ENCODE measurements at places on chromosomes 3 and 15.
A peak's percentile ranks its signal among the peaks of the same experiment; 100 is the strongest.

- peak; percentile 69 for DNase-seq
Observed at GRCh38 chr3:185677146-185677829, 91.2 kb downstream of the SENP2 start.

DNA sequence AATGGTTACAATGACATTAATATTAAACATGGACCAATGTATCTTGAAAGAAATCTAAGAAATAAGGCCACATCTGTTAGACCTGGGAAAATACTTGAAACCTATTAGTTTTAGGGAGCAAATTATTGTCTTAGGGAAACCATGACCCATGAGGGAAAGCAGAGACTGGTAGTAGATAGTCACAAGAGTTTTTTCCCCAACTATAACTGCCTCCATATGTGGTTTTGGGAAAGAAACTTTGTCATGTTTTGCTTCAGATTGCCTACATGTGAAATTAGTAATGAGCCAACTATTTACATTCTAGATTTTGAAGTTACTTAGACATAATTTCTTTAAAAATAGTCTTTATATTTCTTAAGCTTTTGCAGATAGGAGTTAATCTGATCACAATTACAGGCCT, 474.9 kb downstream of the ROBO2 start:
- no peak for DNase-seq

- DNase-seq: peak; percentile 72
Observed at GRCh38 chr15:65856821-65857455, 12.4 kb upstream of the RAB11A start.

GRCh38 chr3:192336286-192336685, 391.1 kb downstream of the FGF12 start:
- DNase-seq: no peak

DNA sequence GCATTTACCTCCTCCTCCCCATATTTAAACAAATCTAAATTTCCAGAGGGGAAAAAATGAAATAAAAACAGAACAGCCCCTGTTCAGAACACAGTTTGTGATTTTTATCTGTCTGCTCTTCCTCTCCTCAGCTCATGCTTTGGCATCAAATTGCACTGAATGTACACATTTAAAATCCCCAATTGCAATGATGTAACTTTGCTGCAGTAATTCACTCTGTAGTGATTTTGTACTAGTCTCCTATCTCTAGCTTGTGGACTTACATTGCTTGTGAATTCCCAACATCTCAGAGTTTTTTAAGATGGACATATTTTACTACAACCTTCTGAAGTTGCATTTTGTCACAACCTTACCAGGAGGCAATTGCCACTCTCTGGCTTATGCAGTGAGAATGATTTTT, 81.6 kb upstream of the ROBO2 start:
- DNase-seq: no peak

DNA sequence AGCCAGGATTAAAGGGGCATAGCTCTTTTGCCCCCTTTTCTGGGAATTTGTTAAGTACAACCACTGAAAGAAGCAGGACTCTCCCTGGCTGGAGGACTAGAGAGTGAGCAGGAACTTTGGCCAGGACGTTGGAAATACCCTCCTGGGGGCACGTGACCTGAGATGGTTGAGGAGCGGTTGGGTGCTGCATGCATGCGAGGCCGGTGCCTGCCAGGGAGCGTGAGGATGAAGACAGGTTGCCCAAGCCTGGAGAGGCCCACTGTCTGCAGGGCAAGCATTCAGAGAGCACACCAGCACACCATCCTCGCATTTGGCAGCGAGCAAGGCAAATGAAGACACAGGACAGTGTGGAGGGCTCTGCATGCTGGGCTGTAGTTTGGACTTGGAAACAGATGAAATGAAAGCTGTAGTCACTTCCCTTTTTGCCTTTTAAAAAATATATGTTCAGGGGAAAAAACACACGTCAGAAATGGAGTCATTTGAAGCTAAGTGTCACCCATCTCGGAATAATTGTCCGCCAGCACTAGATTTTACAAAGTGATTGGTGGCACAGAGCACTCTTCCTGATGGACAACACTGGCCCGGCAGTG, 217.6 kb downstream of the SLCO3A1 start:
- DNase-seq: no peak

GRCh38 chr3:118801899-118802298, 232.7 kb downstream of the IGSF11 start:
- no peak for DNase-seq

- no peak for DNase-seq
Observed at GRCh38 chr15:31270767-31271166, 55.9 kb upstream of the KLF13 start.

DNA sequence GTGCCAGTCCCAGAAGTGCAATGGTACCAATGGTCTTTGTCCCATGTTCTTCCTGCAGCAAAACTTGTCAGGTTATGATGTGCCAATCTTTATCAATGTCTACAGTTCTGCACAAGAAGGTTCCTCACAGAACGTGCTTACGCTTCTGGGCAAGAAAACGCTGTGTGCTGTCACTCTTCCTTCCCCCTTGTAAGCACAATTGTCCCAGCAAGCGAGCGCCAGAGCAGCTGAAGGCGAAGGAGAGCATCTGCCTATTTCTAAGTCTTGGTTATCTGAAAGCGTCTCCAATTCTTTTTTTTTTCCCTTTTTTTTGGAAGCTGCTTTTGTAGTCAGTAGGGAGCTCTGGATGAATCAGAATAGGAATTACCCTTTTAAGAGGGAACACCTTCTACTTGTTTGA, 514.4 kb downstream of the FGF12 start:
- no peak for DNase-seq

GRCh38 chr15:79008659-79009058, 63.8 kb upstream of the CTSH start:
- DNase-seq: peak; percentile 26

DNA sequence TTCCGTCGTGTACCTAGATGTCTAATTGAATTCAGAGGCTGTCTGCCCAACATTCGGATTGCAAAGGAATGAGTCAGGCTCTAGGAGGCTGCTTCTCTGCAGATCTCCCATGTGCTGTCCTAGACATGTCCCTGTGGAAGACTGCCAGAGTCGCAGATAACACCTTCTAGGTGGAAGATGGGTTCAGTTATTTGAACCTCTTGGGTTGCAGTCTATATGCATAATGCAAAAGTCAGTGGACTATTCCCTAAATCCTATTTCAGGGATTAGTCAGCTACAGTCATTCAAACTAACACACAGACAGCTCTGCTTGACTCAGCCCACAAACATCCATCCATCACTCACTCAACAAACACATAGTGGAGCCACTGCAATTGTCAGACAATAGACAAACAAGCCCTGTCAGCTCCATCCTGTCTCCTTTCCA, 300.0 kb upstream of the CTNNB1 start:
- DNase-seq: no peak

GRCh38 chr15:52857471-52857870, 67.3 kb upstream of the ONECUT1 start:
- no peak for DNase-seq

DNA sequence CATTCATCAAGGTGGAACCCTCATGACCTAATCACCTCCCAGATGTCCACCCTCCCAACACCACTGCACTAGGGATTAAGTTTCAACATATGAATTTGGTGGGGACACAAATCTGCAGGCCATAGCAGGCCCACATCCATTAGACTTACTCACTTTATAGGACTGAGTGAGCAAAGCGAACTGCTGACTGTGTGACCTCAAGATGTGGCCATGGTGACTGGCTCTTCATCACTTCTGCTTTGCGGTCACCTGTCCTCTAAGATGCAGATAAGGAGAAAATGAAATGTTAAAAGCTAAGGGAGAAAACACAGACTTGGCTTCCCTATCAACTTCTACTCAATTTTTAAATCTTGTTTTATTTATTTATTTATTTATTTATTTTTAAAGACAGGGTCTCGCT, 14.5 kb upstream of the DCP1A start:
- no peak for DNase-seq

DNA sequence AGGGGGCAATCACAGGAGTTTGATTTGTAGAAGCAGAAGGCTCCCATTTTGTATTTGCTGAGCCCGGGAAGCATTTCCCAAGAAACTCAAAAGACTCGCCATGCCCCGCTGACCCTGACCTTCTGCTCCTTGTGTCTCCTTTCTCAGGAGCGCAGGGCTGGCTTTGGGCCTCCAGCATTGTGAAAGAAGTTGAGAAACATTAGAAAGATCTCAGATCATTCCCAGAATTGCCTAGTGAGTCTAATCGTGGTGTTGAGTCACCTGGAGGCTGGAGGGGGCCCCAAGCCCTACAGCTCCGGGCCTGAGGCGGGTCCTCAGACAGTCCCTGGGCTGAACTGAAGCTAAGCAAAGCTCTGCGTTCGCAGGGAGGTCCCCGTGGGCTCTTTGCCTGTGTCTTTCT, 10.9 kb upstream of the PIGZ start:
- DNase-seq: no peak

GRCh38 chr3:146640955-146641867, 36.1 kb upstream of the PLSCR5 start:
- DNase-seq: peak; percentile 64

DNA sequence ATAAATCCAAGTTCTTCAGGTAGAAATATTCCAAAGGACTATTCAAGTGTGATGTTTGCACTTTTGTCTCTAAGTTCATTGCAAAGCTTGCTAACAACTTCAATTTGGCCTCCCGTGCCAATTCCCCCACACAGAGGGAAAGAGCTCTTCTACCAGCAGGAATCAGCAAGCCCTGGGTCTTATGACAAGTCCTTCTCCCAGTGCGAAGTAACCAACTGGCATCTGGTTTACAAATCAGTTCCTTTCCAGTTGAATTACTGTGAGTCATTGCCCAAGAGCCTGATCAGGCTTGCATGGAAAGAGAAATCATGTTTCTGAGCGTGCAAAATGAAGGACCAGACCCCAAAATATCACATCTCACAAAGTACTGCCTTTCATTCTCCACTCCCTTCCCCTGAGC, 62.7 kb upstream of the SLCO3A1 start:
- no peak for DNase-seq

DNA sequence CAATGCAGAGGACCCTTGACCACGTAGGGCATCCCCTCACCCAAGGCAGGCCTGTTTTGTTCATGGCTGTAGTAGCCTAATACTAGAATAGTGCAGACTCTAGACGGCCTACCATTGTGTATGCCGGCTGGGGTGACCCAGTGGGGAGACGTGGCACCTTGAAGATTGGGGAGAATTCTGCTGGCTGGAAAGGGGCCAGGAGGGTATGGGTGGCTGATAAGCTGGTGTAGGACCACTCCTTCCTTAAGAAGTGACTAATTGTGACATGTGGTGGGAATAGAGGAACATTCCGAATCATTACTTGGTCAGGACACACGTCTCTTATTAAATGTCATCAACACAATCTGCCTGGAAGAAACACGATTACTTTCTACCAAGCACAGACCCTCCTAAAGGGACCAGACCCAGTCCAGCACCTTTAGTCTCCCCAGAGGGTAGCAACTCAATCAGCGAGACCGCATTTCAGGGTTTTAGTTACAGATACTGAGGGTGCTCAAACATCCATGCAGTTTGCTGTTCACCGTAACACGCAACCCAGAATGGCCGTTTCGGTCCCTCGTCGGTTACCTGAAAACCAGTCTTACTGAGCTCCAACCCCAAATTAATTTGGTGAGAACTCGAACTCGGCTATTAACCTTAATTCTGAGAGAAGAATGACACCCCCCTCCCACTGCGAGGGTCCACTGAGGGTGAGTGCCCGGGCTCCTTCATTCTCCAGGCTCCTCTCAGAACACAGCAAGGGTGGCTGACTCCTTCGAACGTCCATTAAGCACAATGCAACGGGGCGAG, 1.6 kb upstream of the KLF13 start:
- no peak for DNase-seq

- DNase-seq: no peak
Observed at GRCh38 chr3:137012097-137012501, 54.3 kb downstream of the IL20RB start.

GRCh38 chr3:99896482-99896881, 78.8 kb downstream of the CMSS1 start:
- DNase-seq: no peak

DNA sequence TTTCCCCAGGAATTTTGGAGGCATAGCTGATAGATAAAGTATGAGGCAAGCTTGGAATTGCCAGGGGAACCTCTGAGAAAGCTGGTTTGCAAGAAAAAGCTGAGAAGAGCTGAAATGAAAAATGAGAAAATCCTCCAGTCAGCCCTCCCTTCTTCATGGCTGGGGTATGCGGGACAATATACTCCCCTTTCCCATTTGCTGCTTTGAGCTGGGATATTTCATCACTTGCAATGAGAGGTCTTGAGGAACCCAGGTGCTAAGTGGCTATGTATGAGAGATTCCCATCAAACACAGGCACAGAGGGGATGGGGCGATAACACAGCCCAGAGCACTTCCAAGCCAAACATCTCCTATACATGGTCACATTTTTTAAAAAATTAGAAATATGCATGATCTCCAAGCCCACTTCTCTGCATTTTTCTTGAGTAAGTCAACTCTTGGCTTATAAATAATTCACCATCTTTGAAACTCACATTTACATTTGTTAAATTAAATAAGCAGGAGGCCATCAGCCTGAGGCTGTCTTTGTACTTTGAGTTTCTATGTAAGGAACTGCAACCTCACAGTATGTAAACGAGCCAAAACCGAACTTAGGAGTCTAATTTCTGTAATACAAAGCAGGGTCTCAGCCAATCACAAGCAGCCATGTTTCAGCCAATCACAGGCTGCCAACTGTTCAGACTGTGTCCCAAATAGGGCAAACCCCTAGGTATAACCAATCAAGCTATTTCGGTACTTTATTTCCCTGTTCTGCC, 983.6 kb upstream of the NR2F2 start:
- DNase-seq: no peak

DNA sequence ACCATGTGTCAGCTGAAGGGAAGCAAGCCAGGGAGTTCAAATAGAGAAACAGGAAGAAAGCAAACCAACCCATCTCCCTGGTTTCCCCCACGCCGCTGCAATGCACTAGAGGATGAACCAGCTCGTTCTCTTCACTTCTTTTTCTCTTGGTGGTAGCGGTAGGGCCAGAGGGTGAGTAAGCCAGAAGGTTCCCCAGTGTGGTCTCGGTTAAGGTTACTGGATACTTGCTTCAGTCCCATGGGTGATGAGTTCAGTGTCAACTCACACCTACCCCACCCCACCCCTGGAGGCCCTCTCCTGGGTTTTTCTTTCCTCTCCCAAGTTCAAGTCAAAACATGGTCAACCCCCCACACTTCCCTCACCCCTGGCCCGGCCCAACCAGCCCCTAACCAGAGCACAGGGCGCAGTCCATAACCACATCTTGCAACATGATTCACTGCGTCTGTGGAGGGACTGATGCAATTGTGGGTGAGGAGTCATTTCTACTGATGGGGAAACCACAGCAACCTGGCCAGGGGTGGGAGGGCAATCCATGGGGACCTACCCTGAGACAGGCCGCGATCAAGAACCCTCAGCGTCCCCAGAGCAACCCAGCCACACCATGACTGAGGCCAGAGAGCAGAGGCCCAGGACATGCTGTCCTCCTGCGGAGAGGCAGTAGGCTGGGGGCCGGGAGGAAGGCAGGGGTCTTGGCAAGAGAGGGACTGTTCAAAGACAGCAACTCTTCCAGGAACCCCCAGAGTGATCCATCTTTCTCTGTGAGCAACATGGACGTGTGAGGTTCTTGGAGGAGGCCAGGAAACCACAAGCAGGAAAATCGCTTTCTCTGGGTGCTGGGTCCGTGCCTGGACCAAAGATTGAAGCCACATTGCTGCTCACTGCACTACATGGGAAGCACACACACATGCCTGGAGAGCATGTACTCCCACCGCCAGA, 276.6 kb downstream of the UACA start:
- DNase-seq: peak; percentile 96
